Thoracic aorta (tissue), 2 donors: ENCODE measurements at places on chromosomes 6 and 20. TPM values are rescaled to one million over a fixed set of nuclear protein-coding genes. Genes with fewer than 3 reads are reported as not detected.

DNA sequence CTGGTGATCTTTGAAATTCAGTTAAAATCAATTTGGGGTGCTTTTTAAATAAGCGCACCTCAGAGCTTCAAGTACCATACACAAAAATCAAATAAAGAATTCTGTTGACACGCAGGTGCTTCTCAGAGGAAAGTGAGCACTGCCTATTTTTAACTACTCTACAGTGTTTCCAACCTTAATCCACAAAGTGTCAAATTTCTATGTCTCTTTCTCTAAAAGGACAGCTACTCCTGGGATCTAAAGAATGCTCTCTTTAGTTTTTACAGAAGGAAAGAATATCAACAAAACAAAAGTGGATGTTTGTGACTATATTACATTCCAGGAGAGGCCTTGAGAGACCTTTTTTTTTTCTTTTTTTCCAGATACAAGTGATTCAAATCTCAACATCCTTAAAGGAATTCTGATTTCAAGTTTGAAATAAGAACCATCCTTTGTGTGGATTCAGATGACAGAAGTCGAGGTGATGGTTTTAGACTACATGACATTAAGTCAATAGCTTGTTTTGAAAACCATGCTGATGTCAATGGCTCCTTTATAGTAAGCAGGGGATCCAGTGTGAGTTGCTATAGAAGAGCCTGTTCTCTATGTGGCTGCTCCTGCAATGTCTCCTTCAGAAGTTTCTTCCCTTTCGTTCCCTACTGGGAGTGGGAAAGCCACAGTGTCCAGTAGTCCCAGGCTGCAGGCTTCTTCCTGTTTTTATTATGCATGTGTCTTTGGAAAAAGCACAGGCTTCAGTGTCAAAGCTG lies 67.2 kb upstream of the DEFB112 start:
- no peak for DNase-seq

DNA sequence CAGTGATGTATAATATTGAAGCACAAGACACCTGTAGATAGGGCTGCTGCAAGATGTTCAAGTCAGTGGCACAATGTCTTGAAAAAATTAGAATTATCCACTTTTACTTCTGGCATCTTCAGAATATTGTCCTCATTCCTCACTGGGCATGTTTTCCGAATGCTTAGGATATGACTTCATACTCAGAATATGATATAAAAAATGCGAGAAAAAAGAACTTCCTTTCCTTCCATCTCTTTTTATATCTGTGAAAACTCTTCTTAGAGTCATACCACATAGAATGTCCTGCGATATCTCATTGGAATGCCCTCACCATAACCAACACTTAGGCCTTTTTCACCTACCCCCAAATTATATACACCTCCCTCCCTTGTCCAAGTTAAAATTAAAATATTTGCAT lies 4.6 kb downstream of the MAS1L start:
- DNase-seq, result no peak

DNA sequence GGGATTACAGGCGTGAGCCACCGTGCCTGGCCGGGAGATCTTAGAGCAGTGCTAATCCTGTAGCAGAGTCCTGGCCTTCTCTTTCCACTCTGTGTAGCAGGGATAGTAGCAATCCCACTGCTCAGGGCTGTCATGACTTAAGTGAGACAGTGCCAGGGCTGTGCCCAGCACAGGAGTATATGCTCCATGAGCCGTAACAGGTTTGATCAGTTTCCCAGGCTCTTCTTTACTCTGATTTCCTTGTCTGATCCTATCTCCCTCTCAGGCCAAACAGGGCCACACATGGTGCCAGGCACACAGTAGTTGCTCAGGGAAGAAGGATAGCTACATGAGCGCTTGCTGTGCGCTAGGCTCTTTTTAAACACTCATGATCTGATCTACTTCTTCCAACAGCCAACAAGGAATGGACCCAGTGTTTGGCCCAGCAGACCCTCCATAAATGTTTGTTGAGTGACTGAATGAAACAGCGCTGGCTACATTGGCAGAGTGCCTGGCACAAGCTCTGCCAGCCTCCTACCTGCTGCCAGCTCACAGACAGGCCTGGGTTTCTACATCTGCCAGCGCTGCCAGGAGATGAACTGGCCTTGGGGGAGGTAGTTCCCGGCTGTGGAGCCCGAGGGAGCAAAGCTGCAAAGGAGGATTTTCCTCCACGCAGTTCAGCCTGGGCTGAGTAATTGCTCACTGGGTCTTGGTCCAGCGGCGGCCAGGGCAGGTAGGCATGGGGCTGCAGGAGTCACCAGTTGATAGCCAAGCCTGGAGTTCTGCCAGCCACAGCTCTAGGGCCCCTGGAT lies 36.9 kb downstream of the SNAI1 start:
- no peak for DNase-seq

The SPDEF gene
- not detected for total RNA-seq

The STMND1 gene
- total RNA-seq, result not detected

The ZNF311 gene
- total RNA-seq, result 0.27 TPM
